Epithelial cell of alveolus of lung (primary cell): ENCODE measurements at places on chromosomes 5 and 9. TPM values are rescaled to one million over a fixed set of nuclear protein-coding genes. Genes with fewer than 3 reads are reported as not detected.

The SPINK1 gene
- total RNA-seq: 0.26 TPM in 1 of 2 replicates, not detected in the other

The CBY3 gene
- not detected in 2 replicates for total RNA-seq

The IFT74 gene
- 9.7 and 12.0 TPM in 2 replicates for total RNA-seq

The MAPKAP1 gene
- total RNA-seq: 64.0 and 79.3 TPM in 2 replicates

The FYB1 gene
- under 0.01 TPM in 1 of 2 replicates, not detected in the other for total RNA-seq
